Stimulated activated CD8-positive, alpha-beta memory T cell treated with anti-CD3 and anti-CD28 coated beads, Interleukin-4, amount 100 ng/mL, for 1 hour (primary cell): ENCODE measurements at places on chromosomes 6 and 20.

DNA sequence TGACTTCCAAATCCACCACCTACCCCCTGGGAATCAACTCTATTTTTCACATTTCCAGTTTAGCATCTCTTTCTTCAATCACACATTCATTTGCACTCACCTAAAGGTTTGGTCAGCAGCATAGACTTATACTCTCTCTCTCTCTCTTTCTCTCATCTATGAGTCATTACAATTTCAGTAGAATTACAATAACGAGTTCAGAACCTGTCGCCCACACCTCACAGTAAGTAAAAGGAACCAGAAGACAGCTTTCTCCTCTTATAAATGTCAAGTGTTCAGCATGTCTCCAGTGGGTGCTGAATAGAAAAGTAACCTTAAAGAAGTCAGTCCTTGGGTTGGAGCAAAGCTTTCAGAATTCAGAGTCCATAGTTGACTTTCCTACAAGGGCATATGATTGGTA is 1.1 kb upstream of the PHACTR1 start:
- DNase-seq = no peak

DNA sequence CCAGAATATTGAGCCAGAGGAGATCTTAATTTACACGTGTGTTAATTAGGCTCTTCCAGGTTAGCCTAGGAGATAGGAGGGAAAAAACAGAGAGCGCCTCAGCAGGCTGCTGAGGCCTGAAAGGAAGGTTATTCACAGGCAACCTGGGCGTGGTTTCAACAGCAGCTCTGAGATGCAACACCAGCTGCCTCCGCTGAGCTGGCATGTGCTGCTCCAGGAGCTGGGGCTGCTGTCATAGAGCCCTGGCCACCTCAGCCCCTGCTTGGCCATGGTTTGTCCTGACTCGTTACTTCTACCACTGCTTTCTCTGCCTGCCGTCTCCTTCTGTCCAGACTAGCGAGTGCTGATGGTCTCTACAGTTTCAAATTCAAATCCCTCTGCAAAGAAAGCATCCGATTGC is 32.4 kb upstream of the RPP40 start:
- DNase-seq = no peak

DNA sequence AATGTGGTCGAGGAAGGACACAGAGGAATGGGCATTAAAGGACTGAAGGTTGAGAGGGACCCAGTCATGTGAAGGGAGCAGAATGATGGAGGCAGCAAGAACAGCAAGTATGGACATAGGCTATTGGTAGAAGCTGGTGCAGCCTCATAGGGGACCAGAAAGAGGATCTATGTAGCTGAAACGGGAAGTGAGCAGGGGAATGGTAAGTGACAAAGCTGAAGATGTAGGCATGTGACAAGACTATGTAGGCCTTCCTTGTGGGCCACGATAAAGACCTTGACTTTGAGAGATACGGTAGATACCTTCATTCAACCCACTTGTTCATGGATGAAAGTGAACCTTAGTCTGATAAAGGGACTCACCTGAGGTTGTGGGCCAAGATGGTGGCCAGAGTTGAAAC is 3.5 kb downstream of the CTNNBL1 start:
- DNase-seq = no peak

- DNase-seq = no peak
These were observed 186.2 kb downstream of the ARHGAP18 start for GRCh38 chr6:129523816-129524215.

GRCh38 chr20:731891-732560 is 36.3 kb downstream of the SLC52A3 start:
- DNase-seq = no peak

DNA sequence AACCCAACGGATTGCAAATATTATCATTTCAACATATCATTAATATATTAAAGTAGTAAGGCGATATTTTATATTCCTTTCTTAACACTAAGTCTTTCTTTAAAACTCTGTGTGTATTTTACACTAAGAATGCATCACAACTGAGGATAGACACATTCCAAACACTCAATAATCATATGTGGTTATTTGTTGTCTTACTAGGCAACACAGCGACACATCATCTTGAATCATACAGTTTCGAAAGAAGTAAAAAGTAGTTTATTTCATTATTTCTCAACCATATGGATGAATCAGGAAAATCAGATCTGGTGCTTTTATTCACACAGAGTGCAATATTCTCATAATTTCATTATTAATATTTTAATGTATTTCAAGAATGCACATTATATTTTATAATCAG is 662.4 kb downstream of the EPHA7 start:
- no peak for DNase-seq

- no peak for DNase-seq
These were observed 235.8 kb downstream of the ALDH8A1 start for GRCh38 chr6:134714113-134714512.

- no peak for DNase-seq
These were observed 935.1 kb upstream of the SLC35B3 start for GRCh38 chr6:9370480-9370879.
